ENCODE measurements at places on chromosomes 3 and 15.

DNA sequence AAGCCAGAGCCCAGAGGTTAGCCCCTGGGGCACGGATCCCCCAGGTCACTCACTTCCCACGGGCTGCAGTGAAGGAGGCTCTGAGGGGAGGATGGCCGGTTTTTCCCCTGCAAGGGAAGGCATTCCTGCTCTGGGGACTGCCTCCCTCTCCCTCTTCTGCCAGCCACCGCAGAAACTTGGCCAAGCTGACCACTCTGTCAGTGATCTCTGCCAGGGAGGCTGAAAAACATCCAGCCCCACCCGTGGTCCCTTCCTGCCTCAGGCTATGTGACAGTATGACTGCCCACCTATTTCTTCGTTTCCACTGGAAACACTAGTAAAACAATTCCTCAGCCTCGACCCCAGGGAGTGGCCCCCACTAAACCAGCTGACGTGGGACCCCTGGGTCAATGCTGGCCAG, 14.6 kb upstream of the FANCD2 start:
- no peak for DNase-seq

GRCh38 chr15:90271459-90272166, 6.1 kb downstream of the NGRN start:
- no peak for DNase-seq

DNA sequence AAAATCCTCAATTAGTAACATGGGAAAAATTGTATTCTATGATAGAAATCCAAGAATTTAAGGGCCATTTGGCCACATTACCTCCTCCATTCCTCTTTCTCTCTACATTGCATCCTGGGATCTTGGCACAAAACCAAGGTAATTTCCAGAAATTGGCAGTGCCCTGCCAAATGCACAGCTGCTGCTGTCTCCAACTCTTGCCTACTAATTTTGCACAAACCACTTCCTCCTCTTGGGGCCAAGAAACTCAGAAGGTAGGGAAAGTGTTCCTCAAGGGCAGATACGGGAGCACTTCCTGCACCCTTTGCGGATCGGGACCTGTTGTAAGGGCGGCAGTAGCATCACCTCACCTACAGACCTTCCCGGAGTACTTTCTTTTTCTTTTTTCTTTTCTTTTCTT, 57.8 kb downstream of the MAP3K13 start:
- DNase-seq = no peak

DNA sequence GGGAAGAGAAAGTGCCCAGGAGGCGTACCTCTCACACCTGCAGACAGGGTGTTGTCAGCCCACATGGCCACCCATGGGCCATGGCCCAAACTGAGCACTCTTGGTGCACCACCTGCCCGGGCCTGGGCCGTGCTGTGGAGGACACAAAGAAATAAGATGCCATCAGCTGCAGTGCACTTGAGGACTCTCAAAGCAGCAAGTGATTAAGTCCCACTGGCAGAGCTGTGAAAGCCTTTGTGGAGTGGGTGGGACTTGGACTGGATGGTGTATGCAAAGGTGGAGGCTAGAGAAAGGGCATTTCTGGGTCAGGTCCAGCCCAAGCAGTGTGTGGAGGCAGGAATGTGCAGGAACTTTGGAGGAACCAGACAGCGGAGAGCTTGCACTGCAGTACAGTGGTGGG, 122.3 kb downstream of the MEGF11 start:
- DNase-seq = no peak

GRCh38 chr15:26224266-26224665, 361.1 kb upstream of the ATP10A start:
- no peak for DNase-seq

DNA sequence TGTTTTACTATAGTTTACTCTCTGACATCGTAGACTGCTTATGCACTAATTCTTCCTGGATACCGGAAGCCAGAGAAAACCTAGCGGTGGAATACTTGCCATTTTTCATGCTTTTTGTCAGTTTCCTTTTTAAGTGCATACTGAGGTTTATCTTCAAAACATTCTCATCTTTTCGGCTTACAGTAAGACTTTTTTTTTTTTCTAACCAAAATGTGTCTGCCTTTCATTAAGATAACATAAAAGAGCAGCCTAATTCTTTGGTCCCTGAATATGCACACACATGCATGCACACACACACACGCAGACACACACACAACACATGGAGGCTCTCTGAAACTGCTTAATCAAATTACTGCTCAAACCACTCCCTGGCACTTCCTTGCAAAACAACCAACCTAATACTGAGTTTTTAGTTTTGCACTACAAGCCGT, 1.3 kb downstream of the ZNF445 start:
- DNase-seq = no peak

- DNase-seq = no peak
These were observed 84.5 kb downstream of the CHSY1 start for GRCh38 chr15:101167411-101167752.

GRCh38 chr3:13307041-13307440, 113.1 kb downstream of the NUP210 start:
- DNase-seq = no peak

DNA sequence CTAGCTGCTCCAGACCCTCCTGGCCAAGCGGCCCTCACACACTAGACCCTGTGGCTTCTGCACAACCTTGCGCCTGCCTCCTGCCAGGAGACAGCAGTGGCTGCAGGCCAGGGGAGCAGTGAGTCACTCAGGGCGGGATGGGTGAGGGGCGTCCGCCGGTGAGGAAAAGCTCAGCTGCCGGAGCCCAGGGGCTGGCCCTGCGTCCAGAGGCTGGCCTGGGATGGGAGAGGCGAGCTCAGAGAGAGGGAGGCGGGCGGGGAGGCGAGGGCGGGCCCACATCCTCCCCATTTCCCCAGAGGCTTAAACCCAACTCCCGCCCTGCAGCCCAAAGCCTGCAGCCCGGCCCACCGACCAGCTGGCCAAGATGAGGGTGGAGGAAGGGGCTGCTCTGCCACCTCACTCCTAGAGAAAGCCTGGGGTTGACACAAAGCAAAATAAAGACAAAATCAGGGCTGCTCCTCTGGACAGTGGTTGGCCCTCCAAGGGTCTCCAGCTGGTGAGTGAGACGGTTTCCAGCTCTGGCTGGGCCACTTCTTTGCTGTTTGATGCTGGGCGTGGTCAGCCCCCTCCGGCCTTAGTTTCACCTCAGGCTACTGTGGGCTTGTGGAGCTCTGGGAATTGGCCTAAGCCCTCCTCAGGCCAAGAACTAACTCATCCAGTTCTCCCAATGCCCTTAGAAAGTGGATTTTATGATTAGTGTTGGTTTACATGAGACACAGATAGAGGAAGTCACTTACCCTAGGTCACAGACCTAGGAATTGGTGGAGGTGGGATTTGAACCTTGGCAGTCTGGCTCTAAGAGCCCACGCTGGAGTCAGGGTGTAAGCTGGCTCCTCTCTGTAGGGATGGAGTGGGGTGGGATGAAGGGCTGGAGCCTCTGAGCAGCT, 50.6 kb downstream of the IQSEC1 start:
- no peak for DNase-seq

DNA sequence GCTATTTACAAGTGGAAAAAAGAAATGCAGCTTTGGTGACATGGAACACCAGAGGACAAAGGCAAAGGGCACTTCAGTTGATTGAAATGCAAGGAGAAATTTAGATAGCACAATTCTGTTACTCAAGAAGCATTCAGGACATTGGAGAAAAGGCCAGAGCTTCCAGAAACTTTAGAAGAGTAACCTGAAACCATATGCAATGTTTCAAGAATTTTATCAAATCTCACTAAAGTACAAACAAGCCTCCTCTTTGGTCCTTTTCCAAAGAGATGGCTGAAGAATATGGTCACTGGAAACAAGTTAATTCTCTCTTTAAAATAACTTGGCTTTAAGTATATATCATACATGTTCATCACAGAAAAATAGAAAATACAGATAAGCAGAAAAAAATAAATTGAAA, 14.6 kb upstream of the LMOD3 start:
- DNase-seq = no peak

DNA sequence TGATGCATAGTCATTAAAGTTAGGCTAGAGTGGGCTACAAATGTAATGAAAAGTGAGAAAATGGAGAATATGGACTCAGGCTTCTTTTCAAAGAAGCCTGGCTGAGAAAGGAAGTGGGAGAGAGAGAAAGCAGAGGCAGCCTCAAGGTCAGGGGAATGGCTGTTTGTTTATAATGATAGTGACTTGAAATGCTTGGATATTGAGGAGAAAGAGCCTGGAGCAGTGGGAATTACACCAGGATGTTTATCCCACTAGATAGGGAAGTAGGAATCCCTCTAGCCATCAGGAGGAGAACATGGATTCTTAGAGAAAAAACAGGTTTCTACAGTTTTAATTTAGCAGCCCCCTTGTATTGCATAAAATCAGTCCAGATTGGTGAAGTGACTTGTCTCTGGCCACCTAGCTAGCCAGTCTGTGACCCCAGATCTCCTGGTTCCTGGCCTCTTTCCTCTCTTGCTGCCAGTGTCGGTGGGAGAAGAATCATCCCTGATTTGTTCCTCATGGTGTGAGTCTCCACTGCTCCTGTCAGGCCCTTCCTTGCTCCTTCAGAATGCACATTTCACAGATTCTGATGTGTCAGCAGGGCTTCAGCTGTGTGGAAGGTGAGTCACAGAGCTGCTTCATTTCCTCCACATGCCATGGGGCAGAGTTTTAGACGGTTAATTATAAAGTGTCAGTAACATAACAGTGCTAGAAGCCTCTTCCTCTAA, 32.9 kb downstream of the SEMA6D start:
- DNase-seq = no peak

DNA sequence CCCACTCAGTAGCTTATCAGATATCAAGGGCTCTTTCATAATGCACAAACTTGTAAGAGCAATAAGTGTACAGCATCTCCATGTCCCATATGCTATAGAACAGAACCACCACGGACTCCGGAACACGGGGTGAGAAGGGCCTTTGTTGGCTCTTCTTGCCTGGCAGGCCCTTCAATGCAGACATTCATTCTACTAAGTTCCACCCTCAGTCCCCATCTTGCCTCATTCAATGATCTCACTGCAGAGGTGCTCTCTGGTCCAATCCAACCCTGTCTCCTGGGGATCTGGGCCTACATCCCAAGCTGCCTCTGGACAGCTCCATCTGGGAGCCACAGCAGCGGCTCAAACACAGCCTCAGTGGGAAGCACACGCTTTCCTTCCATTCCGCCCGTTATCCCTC, 16.8 kb downstream of the HACD2 start:
- DNase-seq = no peak

- DNase-seq = no peak
These were observed 20.1 kb downstream of the AADACL2 start for GRCh38 chr3:151753846-151754245.

DNA sequence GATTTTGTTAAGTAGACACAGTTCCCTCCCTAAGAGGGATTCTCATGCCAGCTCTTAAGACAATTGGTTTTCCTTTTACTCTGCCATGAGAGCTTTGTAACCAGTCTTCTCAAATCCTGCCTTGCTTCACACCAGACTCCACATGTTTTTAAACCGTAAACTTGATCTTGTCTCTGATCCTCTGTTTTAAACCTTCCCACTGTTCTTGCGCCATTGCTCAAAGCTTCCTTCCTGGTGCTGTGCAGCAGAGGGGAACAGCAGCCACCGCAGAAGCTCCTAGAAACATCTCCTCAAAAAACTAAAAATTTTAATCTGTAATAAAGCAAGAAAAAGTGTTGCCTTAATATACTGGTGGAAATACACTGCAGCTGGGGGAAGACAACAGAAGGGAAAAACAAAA, 154.5 kb upstream of the SATB1 start:
- no peak for DNase-seq

- DNase-seq = no peak
These were observed 74.0 kb downstream of the OXNAD1 start for GRCh38 chr3:16338999-16339398.

GRCh38 chr3:10950476-10951294, 41.9 kb upstream of the SLC6A1 start:
- no peak for DNase-seq

DNA sequence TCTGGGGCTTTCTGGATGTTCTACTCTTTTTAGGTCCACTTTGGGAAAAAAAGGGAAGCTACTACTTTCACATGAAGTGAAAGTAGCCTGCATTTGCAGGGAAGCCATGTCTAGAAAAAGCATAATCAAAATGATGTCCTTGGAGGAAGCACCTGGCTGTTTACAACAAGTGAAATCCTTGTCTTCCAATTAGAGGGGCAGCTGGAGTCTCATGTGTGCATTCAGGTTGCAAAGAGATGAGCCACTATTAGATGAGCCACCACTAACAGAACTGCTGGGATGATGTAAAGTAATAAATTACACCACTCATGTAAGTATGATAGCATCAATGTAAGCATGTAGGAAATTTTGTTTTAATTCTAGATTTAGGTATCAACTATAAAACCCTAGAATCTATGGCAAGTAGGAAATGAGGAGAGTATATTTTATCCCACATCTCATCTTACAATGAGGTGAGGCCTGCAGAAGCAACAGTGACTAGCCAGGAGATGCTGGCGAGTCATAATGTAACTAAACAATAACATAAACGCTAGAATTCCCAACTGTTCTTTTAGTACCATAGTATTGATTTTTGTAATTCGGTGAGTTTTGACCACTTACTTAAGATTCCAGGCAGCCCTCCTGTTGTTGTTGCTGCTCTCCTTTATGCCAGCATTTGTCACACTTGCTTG, 75.9 kb downstream of the TMEM108 start:
- no peak for DNase-seq

DNA sequence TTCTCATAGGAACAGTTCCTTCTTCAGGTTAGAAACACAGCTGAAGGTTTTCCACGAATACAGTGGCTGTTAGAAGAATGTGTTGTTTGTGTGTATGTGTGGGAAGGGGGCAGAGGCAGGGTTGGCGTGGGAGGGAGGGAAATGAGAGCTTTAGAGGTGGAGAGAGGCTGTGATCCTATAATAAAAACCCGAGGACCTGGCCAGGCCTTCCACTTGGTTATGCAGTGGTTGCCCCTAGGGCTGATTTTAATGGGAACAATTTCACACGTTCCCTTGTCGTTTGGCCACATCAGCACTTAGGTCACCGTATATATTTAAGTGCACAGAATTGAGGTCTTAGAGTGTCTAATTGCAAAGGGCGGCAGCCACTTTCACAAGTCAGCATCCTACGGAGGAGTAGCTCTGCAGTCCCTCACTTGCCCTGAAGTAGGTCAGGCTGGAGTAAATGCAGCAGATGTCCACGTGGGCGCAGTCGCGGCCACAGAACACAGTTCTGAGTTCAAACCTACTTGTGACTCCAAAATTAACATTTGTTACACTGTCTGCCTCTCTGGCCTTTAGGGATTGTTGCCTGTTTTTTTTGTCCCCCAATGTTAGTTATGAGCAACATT, 85.6 kb downstream of the PDCD6IP start:
- DNase-seq = no peak

DNA sequence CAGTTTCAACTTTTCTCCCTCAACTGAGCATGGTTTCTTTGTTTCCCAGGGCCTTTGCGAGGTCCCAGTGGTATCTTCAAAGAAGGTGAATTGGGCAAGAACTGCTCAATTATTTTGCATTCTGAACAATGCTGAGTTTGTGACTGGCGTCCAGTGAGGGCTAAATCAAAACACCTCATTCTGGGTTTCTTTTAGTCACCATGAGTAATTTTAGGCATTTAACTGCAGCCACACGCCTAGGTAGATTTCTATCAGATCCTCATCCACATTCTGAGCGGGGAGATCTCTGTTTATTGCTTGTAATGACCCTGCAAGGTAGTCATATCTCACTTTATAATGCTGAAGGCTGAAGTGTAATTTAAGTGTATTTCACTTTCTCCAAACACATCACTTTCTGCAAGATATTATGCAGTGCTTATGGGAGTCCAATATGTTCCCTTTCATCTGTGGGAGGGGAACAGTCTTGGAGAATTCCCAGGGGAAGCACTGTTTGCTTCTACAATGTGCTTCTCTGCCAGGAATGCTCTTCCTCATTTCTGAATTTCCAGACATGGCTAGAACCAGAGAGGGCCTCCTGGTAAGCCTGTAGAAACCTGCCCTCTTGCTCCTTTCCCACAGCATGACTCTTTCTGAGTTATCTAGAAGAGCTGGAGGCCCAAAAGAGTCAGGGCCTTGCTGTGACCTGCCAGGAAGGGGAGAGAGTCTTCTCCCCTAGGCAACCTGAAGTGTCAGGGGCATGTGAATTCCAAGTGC, 91.7 kb downstream of the FRMD4B start:
- DNase-seq = no peak
